Small intestine (tissue), 16 donors: ENCODE measurements at places on chromosomes 3 and 15.

DNA sequence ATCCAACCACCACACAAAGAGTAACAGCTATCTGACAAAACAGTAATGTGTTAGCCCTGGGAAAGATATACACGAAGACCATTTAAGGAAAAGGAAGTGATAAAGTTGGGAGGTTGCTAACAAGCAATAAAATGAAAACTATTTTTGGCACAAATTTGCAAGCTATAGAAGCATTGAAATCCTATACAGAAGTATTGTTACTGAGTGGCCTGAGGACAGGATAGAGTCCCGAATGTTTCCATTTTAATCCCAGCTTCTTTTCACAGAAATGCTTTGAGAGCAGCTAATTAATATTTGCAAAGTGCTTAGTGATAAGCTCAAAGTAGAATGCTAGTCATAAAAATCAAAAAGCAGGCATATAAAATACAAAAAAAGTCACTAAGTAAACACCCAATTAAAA, 51.5 kb downstream of the RAD18 start:
- H3K36me3 ChIP-seq, result peaks cover 6% of the 10 kb centered on the region
- no peak overlapping the region for H3K27ac ChIP-seq
- no peaks in the 10 kb centered on the region for H3K4me1 ChIP-seq

DNA sequence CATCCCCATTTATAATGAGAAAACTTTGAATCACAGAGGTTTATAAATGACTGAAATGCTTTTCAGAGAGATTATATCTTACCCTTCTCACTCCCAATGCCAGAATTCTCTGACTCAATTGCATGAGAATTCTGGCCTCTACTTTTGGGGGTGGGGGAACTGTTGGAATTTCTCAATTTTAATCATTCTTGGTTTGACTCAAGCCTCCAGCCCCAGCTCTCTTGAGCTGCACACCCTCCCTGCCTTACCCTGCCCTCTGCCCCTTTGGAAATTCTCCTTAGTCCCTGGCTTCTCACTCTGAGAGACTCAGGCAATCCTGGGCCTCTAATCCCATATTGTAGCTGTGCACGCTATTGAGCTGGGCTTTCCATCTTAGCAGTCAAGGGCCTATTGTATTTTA, 44.2 kb downstream of the ZNF589 start:
- H3K4me3 ChIP-seq, result no peak overlapping the region
- no peaks in the 10 kb centered on the region for H3K4me1 ChIP-seq
- no peak overlapping the region for H3K27ac ChIP-seq
- no peaks in the 10 kb centered on the region for H3K36me3 ChIP-seq
- DNase-seq, result no peak
- no peaks in the 10 kb centered on the region for H3K27me3 ChIP-seq

- no peaks in the 10 kb centered on the region for H3K27me3 ChIP-seq
- H3K36me3 ChIP-seq, result peaks cover 37% of the 10 kb centered on the region
- no peak overlapping the region for H3K4me3 ChIP-seq
- no peak overlapping the region for H3K27ac ChIP-seq
- H3K4me1 ChIP-seq, result no peaks in the 10 kb centered on the region
- no peak for DNase-seq
Observed at GRCh38 chr3:11832981-11833905, 13.4 kb downstream of the TAMM41 start.

DNA sequence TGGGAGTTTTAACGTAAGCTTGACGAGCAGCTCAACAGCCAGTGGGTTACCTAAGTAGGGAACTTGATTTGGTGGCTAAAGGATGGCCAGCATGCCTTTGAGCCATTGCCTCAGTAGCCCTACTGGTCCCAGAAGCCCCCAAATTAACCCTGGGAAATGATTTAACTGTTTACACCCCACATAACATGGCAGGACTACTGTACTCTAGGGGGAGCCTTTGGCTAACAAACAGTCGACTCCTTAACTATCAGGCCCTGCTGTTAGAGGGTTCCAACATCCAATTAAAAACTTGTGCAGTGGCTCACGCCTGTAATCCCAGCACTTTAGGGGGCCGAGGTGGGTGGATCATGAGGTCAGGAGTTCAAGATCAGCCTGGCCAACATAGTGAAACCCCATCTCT, 9.4 kb upstream of the SMCO1 start:
- H3K4me1 ChIP-seq, result no peaks in the 10 kb centered on the region
- no peak overlapping the region for H3K4me3 ChIP-seq
- no peak for DNase-seq
- no peaks in the 10 kb centered on the region for H3K27me3 ChIP-seq
- no peaks in the 10 kb centered on the region for H3K36me3 ChIP-seq
- no peak overlapping the region for H3K27ac ChIP-seq

DNA sequence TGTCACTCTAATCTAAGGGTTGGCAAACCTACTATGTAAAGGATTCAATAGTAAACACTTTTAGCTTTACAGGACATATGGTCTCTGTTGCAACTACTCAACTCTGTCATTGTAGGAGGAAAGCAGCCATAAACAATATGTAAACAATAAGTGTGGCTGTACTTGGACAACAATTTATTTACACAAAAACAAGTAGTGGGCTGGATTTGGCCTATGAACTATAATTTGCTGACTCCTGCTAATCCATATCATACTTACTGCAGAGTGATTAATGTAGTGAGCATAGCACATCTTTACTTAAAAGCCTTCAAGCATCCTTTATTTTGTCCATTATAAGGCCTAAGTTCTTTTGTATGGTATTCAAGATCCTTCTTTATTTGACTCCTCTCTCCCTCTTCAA, 441.9 kb downstream of the ZIC1 start:
- no peak for DNase-seq
- H3K4me3 ChIP-seq, result no peak overlapping the region
- H3K36me3 ChIP-seq, result no peaks in the 10 kb centered on the region
- H3K27ac ChIP-seq, result no peak overlapping the region
- no peaks in the 10 kb centered on the region for H3K27me3 ChIP-seq
- no peaks in the 10 kb centered on the region for H3K4me1 ChIP-seq

DNA sequence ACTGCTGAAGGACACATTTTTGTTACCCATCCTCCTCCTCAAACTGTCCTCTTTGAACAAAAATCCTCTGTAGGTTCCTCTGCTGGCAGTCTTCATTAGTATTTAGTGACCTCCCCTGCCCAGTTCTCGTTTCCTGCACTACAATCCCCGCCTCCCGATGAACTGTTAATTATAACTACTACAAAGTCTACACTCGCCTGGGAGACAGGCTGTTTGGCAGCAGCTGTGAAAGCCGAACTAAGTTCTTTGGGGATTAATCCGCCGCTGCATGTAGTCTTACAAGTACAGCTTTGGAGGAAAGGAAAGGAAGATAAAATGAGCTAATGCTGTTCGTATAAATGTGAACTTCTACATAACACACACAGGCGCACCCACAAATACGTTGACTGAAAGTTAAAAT, 160.0 kb upstream of the WNT5A start:
- H3K27ac ChIP-seq, result no peak overlapping the region
- peaks cover 3% of the 10 kb centered on the region for H3K27me3 ChIP-seq
- H3K4me1 ChIP-seq, result no peaks in the 10 kb centered on the region
- H3K4me3 ChIP-seq, result no peak overlapping the region
- H3K36me3 ChIP-seq, result no peaks in the 10 kb centered on the region

GRCh38 chr3:25427563-25427941, 511 bp upstream of the RARB start:
- H3K4me3 ChIP-seq, result peak overlapping the region; percentile 32
- H3K27ac ChIP-seq, result peak overlapping the region; percentile 85
- DNase-seq, result no peak
- H3K36me3 ChIP-seq, result no peaks in the 10 kb centered on the region

GRCh38 chr3:117200962-117201361, 491.4 kb downstream of the TUSC7 start:
- no peaks in the 10 kb centered on the region for H3K27me3 ChIP-seq
- H3K27ac ChIP-seq, result no peak overlapping the region
- DNase-seq, result no peak

- no peaks in the 10 kb centered on the region for H3K27me3 ChIP-seq
- no peaks in the 10 kb centered on the region for H3K36me3 ChIP-seq
- H3K4me1 ChIP-seq, result no peaks in the 10 kb centered on the region
- no peak overlapping the region for H3K27ac ChIP-seq
Observed at GRCh38 chr3:13574083-13574797, 25.3 kb downstream of the FBLN2 start.

DNA sequence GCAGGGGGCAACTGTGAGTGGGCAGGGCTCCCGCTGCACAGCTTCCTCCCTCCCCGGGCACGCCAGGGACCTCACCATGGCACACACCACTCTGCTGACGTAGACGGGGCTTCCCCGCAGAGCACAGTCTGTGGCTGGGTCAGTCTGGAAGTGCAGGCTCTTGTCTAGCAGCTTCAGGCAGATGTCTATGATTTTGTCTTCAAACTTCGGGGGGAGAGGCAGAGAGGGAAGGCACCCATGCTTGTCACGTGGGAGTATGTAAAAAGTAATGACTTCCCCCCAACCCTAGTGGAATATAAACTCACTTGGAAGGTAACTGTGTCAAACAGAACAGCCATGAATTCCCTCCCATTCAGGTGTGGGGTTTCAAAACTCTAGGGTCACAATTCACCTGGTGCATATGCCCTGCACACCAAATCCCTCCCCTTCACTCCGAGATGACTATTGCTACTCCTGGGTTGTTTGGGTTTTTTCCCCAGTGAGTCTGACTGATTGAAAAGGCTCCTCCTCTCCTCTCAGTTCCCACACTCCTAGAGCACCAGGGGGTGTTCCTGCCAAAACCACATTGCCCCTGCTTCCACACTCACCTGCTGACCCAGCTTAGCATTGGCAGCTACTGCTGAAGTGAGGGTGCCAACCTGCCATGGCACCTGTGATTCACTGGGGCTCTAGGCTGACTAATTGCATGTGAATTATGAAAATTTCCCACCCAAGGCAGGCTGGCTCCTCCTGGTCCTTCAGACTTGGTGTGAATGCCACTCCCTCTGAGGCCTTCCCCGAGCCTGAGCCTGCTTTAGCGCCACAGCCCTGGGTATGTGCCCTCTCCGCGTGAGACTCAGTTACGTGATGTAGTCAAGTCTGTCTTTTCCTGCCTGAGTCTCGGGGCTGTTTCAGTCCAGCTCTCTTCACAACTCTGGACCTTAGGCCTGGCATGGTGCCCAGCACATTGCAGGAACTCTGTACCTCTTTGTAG, 13.0 kb downstream of the TGM5 start:
- H3K36me3 ChIP-seq, result no peaks in the 10 kb centered on the region
- no peak overlapping the region for H3K27ac ChIP-seq
- no peak overlapping the region for H3K4me3 ChIP-seq
- H3K27me3 ChIP-seq, result no peaks in the 10 kb centered on the region
- H3K4me1 ChIP-seq, result no peaks in the 10 kb centered on the region

GRCh38 chr3:85835857-85836440, 877.2 kb downstream of the CADM2 start:
- no peaks in the 10 kb centered on the region for H3K4me1 ChIP-seq
- no peaks in the 10 kb centered on the region for H3K27me3 ChIP-seq
- no peaks in the 10 kb centered on the region for H3K36me3 ChIP-seq
- no peak overlapping the region for H3K27ac ChIP-seq
- no peak for DNase-seq

DNA sequence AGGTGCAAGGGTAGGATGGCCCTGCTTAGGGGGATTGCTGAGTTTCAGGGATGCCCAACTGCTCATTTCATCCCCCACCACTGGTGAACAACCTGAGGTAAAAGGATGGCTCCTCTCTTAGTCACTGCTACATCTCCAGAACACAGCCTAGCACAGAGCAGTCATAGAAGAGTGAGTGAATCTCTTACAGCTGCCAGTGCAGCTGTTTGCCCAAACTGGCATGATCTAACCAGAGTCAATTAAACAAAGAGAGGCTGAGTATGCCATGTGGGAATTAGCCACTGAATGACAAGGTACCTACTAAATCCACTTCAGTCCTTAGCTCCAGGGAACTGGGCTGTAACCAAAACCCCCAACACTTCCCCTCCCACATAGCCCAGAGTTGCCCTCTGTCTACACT, 6.8 kb upstream of the NCKIPSD start:
- H3K27ac ChIP-seq, result no peak overlapping the region
- peaks cover 7% of the 10 kb centered on the region for H3K4me1 ChIP-seq
- DNase-seq, result no peak
- no peaks in the 10 kb centered on the region for H3K27me3 ChIP-seq
- H3K4me3 ChIP-seq, result no peak overlapping the region
- peaks cover 13% of the 10 kb centered on the region for H3K36me3 ChIP-seq
